ENCODE measurements at places on chromosomes 4 and X. TPM values are rescaled to one million over a fixed set of nuclear protein-coding genes. Genes with fewer than 3 reads are reported as not detected.

- H3K27me3 ChIP-seq: no peaks in the 10 kb centered on the region
- H3K36me3 ChIP-seq: no peaks in the 10 kb centered on the region
- no peak for DNase-seq
- H3K4me3 ChIP-seq: no peak overlapping the region
- no peaks in the 10 kb centered on the region for H3K4me1 ChIP-seq
These were observed 173.0 kb upstream of the PCDH18 start for GRCh38 chr4:137705171-137705783.

DNA sequence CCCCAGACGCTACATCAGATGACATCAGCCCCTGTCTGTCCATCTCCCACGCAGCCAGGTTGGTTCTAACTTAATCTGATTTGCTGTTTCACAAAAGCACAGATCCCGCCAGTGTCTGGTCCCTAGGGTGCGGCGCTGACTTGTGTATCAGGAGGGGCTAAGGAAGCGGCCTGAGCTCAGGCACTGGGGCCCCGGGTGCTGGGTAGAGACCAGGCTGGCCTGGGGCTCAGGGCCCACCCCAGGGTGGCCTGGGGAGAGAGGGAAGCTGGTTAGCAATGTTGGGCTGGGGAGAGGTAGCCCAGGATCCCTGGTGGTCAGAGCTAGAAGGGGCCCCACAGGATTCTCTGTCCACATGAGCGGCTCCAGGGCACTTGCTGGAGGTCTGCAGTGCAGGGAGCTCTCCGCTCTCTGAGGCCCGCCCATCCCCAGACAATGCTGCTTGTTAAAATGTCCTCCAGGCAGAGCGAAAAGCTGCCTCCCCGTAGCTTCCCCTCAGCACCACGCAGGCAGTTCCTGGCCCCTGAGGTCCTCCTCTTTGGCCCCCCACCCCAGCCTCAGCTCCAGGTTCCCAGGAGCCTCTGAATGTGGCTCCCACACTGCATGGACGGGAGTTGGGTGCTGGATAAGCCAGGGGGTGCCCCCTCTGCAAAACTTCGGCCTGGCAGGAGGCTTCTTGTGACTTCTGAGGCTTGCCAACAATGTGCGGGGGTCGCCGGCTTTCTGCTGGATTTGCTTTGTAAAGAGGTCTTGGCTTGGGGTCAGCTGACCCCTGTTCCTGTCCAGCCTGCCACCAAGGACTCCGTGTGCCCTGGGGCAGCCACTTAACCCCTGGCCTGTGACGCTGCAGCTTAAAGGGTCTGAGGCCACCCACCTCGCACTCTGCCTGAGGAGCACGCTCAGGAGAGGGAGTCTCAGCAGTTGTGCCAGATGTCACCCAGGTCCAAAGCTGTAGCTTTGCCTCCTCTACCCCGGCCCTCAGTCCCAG, 112.9 kb downstream of the CPZ start:
- H3K4me3 ChIP-seq: no peak overlapping the region
- H3K4me1 ChIP-seq: no peaks in the 10 kb centered on the region
- no peak for DNase-seq
- H3K36me3 ChIP-seq: no peaks in the 10 kb centered on the region
- H3K27me3 ChIP-seq: no peaks in the 10 kb centered on the region

DNA sequence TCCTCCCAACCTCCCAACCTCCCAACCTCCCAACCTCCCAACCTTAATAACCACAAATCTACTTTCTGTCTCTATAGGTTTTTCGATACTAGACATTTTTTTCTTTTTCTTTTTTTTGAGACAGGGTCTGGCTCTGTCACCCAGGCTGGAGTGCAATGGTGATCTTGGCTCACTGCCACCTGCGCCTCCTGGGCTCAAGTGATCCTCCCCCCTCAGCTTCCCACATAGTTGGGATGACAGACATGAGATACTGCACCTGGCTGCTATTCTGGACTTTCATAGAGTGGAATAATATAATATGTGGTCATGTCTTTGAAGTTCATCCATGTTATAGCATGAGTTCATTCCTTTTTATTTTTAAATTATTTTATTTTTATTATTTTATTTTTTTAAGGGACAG, 39.5 kb upstream of the ZFX start:
- no peaks in the 10 kb centered on the region for H3K4me1 ChIP-seq
- H3K4me3 ChIP-seq: no peak overlapping the region
- no peak overlapping the region for H3K27ac ChIP-seq
- H3K36me3 ChIP-seq: no peaks in the 10 kb centered on the region

The RHOH gene
- total RNA-seq: 126 TPM

The GK2 gene
- not detected for total RNA-seq

DNA sequence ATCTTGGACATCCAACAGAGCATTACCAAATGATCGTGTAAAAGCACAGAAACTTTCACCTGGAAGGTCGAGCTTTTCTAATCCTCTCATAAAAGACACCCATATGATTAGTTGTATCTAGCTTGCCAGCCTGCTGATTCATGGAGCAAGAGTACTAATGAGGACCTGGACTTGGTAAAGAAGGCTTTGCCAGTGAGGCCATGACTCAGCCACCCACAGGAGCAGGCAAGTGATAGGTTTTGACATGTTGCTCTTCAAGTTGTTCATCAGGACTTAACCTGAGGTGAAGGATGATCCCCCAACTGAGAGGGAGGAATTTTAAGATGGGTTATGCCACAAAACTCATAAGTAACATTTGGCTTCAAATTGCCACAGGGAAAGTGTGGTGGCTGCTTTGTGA, 24.7 kb upstream of the EPGN start:
- H3K27ac ChIP-seq: no peak overlapping the region
- no peaks in the 10 kb centered on the region for H3K27me3 ChIP-seq
- DNase-seq: no peak
- H3K4me1 ChIP-seq: no peaks in the 10 kb centered on the region
- no peak overlapping the region for H3K4me3 ChIP-seq
- H3K36me3 ChIP-seq: no peaks in the 10 kb centered on the region

DNA sequence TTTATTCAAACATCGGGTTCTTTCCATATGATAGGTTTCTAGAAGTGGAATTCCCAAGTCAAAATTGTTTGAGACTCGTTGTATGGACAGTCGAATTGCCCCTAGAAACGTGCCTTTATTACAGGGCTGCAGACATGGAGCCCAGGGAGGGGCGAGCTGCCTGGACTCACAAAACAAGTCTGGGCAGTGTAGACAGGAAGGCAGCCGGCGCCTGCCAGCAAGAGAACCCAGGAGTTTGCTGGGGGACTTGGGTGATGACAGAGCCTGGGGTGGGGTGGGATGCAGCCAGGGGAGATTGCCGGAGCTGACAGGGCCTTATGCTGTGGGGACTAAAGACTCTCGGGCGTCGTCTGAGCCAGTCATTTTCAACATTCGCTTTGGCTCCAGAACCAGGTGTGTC, 107.4 kb upstream of the MSX1 start:
- no peaks in the 10 kb centered on the region for H3K4me1 ChIP-seq
- no peak overlapping the region for H3K27ac ChIP-seq
- H3K4me3 ChIP-seq: no peak overlapping the region
- peaks cover 9% of the 10 kb centered on the region for H3K27me3 ChIP-seq

DNA sequence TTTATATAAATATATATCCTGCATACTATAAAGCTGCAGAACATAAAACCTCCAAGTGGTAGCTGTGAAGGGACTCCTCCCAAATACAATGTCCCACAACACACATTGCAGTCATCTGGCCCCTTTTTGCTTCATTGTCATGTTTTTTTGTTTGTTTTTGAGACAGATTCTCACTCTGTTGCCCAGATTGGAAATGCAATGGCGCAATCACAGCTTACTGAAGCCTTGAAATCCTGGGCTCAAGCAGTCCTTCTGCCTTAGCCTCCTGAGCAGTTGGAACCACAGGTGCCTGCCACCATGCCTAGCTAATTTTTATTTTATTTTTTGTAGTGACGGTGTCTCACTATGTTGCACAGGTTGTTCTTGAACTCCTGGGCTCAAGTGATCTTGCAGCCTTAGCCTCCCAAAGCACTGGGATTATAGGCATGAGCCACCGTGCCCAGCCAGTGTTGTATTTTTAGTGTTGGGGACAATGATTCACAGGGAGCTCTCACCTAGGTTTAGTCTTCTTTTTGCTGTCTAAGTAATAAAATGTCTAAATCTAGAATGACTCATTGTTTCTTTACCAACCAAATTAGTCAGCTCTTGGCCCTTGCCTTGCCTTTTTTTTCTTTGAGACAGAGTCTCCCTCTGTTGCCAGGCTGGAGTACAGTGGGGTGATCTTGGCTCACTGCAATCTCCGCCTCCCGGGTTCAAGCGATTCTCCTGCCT, 24.0 kb upstream of the XIAP start:
- H3K27ac ChIP-seq: no peak overlapping the region
- peaks cover 4% of the 10 kb centered on the region for H3K27me3 ChIP-seq

DNA sequence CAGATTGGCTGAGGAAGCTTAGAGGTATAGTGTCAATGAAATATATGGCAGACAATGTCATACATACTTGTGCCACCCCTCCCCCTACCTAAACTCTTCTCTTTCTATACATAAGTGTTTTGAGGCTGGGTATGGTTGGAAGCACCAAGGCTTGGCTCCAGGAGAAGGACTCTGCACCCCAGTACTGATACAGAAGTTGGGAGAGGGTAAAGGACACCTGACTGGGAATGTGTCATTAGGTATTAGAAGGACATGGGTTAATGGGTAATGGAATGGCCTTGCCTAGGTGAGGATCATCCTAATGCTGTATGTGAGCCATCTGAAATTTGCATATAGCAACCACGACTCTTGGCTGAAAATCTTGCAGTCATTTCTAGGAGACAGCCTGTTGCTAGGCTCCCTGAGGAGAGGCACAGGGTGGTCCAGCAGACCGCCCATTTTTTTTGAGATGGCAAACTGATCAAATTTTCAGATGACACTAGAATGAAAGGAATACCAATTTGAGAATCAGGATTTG, 26.8 kb upstream of the AP1S2 start:
- H3K36me3 ChIP-seq: peaks cover 5% of the 10 kb centered on the region
- no peak overlapping the region for H3K4me3 ChIP-seq
- H3K27me3 ChIP-seq: peaks cover 3% of the 10 kb centered on the region
- no peak for DNase-seq
- H3K4me1 ChIP-seq: peaks cover 16% of the 10 kb centered on the region

The GRPR gene
- total RNA-seq: not detected

The ZNF711 gene
- total RNA-seq: 1.1 TPM

The FRMPD3 gene
- not detected for total RNA-seq

GRCh38 chr4:118739022-118739713, 54.0 kb downstream of the METTL14 start:
- peaks cover 13% of the 10 kb centered on the region for H3K36me3 ChIP-seq
- H3K4me3 ChIP-seq: no peak overlapping the region
- no peak overlapping the region for H3K27ac ChIP-seq
- DNase-seq: no peak

The SH2D1A gene
- total RNA-seq: 43.2 TPM

DNA sequence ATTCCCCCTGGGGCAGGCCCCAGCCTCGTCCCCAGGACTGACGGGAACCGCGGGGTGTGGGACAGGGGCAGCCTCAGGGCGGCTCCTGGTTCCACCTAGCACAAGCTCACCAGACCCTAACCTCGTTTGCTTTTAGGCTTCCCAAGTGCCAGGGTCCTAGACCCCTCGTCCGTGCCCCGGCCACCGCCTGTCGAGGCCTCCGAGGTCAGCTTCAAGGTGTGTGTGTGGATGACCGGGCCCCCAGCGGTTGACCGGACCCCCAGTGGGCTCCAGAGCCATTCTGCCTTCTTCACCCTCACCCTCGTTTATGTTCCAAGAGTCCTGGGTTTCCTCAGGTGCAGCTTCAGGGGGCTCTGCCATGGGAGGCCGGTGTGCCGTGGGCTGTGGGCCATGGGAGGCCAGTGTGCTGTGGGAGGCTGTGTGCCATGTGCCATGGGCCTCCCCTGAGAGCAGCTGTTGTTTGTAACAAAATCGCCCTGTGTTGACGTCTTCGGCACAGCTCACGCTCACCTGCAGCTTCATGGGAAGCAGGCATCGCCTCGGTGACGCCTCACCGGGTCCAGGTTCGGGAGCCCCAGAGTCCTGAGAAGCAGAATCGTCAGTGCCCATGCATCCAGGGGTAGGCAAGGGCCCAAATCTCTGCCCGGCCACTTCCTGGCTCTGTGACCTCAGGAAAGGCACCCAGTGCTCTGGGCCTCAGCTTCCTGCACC, 43.0 kb upstream of the HMX1 start:
- no peak for DNase-seq
- H3K27me3 ChIP-seq: peaks cover 1% of the 10 kb centered on the region
- no peak overlapping the region for H3K4me3 ChIP-seq
- no peaks in the 10 kb centered on the region for H3K4me1 ChIP-seq
- H3K36me3 ChIP-seq: no peaks in the 10 kb centered on the region

GRCh38 chr4:13762130-13762529, 134.6 kb upstream of the BOD1L1 start:
- no peak for DNase-seq
- H3K4me3 ChIP-seq: no peak overlapping the region
- H3K4me1 ChIP-seq: no peaks in the 10 kb centered on the region
- H3K36me3 ChIP-seq: peaks cover 2% of the 10 kb centered on the region
- no peak overlapping the region for H3K27ac ChIP-seq
- H3K27me3 ChIP-seq: no peaks in the 10 kb centered on the region

The SYTL4 gene
- not detected for total RNA-seq

- H3K27ac ChIP-seq: no peak overlapping the region
- no peaks in the 10 kb centered on the region for H3K27me3 ChIP-seq
- no peak overlapping the region for H3K4me3 ChIP-seq
- H3K36me3 ChIP-seq: no peaks in the 10 kb centered on the region
- DNase-seq: no peak
These were observed 238.6 kb downstream of the ASMT start for GRCh38 chrX:1853447-1853846.

DNA sequence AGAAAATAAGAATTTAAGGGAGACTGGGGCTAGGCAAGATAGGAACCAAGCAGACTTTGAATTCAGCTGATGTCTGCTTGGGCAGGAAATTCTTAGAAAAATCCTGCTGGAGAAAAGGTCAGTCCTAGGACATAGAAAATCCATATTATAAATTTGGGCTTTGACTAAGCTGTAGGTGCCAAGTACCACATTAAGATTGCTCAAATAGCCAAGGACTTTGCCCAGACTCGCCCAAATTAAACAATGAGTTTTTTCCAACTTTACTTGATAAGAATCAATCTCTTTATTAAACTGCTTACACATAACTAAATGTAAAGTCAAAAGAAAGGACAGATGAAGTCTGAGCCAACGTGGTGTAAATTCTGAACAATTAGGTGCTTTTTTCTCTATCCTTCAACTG, 95.4 kb downstream of the FUNDC1 start:
- no peaks in the 10 kb centered on the region for H3K27me3 ChIP-seq
- H3K27ac ChIP-seq: no peak overlapping the region
- H3K4me3 ChIP-seq: no peak overlapping the region
- DNase-seq: no peak

The CT45A5 gene
- not detected for total RNA-seq

- H3K27ac ChIP-seq: no peak overlapping the region
- H3K36me3 ChIP-seq: no peaks in the 10 kb centered on the region
- no peaks in the 10 kb centered on the region for H3K27me3 ChIP-seq
- no peak overlapping the region for H3K4me3 ChIP-seq
These were observed 164.9 kb upstream of the KLF3 start for GRCh38 chr4:38499101-38499500.

Data from activated CD8-positive, alpha-beta T cell treated with anti-CD3 and anti-CD28 coated beads for 36 hours (primary cell).